ENCODE measurements at places on chromosomes 7 and 10.
A peak's percentile ranks its signal among the peaks of the same experiment; 100 is the strongest.

DNA sequence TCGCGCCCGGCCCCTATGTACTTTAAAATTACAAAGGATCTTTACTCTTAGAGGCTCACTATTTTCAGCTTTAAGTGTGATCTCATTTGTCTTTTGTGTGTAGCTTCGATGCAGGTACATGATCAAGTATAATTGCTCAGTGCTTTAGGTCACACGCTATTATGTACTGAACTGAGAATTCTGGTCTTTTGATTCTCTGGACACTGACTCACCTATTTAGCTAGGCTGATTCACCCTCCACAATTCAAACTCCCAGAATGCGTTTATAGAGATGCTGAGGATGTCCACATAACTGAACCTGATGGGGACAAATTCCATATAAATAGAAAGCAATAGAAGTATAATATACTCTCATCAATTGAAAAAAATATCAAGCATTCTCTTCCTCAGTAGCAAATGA lies 57.8 kb downstream of the PRKCQ start:
- DNase-seq: no peak

DNA sequence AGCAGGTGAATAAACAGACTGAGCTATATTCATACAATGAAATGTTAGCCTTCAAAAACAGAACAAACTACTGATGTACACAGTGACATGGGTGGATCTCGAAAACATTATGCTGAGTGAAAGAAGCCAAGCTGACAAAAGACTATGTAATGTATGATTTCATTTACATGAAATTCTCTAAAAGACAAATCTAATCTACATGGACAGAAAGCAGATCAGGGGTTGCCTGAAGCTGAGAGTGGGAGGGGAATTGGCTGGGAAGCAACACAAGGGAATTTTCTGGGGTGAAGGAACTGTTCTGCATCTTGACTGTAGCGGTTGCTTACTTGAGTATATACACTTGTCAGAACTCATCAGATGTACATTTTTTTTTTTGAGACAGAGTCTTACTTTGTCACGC lies 121.7 kb upstream of the SVIL start:
- DNase-seq: no peak

DNA sequence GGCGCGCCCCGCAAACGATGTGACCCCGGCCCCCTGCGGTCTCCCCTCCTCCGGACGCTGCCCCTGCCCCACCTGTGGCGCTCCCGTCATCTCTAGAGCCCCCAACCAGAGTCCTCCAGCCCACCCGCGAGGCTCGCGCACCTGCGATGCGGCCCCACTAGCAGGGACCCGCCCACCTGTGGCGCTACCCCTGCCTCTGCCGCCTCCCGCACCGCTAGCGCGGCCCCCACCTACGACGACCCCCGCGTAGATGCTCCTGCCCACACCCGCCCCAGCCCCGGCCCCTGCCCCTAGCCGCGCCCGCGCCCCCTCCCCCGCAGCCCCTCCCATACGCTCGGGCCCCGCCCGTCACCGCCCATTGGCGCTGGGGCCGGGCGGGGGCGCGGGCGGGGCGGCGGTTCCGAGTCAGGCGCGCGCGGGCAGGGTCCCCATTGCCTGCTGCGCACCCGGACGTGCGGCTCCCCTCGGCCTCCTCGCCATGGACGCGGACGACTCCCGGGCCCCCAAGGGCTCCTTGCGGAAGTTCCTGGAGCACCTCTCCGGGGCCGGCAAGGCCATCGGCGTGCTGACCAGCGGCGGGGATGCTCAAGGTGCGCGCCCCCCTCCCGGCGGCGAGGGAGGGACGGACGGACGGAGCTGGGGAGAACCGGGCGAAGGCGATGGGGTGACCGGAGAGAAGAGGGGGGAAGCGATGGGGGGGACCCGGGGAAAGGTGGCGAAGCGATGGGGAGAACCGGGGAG lies at the start of gene PFKP:
TSS of gene PFKP (plus strand) at position 431 of the 741 bp plus-strand sequence. CDS start at position 479, 48 bp downstream.
- DNase-seq: no peak

DNA sequence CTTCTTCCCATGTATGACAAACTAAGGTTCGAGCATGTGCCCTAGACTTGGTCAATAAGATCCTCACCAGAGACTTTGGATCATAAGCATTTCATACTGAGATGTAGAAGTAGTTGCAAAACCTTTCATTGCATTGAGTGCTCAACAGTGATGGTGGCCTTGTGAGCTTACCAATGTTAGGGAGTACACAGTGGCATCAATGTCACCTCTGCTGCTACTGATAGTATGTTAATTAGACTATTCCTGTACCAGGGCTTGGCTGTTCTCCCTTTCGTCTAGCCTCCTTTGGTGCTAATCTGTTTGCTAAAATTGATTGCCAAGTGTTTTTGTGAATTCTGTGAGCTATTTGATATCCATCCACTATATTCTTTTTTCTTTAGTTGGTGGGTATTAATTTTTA lies 264.5 kb upstream of the SEMA3C start:
- no peak for DNase-seq

GRCh38 chr10:2978111-2978510 lies 89.2 kb upstream of the PFKP start:
- DNase-seq: peak; percentile 75

GRCh38 chr10:4568731-4569130 lies 257.3 kb upstream of the AKR1E2 start:
- no peak for DNase-seq

DNA sequence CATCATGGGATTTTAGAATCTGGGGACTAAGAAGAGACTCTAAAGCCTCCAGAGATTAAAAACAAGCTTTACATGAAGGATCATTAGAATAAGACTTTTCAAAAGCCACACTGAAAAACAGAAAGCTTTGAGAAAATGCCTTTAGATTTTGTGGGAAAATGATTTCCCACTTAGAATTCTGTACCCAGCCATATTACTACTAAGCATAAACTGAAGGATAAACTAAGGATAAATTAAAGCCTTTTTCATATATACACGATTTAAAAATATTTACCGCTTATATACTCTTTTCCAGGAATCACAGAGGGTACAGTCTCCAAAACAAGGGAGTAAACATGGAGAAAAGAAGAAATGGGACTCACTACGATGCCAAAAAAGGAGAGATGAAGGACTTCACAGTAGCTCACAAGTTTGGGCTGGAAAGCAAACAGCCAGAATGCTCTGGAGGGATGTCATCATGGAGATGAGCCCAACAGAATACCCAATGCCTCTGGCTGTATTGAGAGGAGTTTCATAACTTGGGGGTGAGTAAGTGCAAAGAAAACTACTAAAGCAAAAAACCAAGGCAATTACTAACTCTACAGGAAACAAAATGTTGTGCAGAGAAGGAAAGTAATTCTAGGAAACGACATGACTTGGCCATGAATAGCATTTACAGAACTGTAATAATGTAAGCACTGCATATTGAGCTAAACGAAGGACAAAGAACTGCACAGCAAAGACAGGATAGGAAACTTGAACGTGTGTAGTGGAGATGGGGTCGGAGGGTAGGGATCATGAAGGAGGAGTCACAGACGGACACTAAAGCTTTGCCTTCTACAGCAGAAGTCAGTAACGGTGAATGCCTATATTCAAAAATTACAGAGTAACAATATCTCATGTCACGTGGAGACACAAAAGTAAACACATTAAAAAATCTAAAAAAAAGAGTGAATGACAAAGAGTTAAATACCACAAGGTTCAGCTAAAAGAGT lies 61.4 kb upstream of the ASAH2 start:
- DNase-seq: no peak

GRCh38 chr10:63137306-63137705 lies 4.2 kb downstream of the NRBF2 start:
- DNase-seq: no peak

- DNase-seq: no peak
Measured at GRCh38 chr7:49630513-49630912, 142.9 kb upstream of the VWC2 start.

GRCh38 chr10:70430493-70431445 lies 10.7 kb downstream of the NODAL start:
- peak; percentile 38 for DNase-seq

- DNase-seq: no peak
Measured at GRCh38 chr7:55561690-55562089, 10.6 kb downstream of the VOPP1 start.

DNA sequence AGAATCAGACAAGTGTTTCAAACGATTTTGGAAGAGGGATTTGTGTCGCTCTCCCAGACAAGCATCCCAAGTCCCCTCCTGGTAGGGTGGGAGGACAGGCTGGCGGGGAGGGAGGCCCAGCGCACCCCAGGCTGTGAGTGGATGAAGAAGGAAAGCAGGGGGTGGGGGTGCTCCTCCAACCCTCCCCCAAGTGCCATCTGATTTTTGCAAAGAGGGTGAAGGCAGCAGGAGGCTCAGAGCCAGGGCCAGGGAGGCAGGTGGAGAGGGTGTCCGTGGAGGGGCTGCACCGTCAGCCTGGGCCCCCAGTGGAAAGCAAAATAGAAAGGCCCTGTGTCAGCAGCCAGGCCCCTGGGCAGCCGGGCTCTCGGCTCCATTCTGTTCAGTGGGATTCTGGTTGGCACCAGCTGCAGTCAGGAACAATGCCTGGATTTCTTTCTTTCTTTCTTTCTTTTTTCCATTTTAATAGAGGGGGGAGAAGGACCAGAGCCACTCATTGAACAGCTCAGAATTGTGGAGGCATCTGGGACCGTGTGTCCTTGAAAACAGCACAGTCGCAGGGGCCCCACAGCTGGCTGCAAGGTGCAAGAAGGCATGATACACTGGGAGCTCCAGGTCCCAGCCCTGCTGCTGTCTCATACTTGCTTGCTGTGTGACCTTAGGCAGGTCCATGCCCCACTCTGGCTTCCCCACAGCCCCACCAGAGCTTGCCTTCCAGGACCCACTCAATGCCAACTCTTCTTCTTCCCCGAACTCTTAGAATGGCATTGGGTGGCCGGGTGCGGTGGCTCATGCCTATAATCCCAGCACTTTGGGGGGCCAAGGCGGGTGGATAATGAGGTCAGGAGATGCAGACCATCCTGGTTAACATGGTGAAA lies 7.1 kb upstream of the ZMIZ1 start:
- no peak for DNase-seq

DNA sequence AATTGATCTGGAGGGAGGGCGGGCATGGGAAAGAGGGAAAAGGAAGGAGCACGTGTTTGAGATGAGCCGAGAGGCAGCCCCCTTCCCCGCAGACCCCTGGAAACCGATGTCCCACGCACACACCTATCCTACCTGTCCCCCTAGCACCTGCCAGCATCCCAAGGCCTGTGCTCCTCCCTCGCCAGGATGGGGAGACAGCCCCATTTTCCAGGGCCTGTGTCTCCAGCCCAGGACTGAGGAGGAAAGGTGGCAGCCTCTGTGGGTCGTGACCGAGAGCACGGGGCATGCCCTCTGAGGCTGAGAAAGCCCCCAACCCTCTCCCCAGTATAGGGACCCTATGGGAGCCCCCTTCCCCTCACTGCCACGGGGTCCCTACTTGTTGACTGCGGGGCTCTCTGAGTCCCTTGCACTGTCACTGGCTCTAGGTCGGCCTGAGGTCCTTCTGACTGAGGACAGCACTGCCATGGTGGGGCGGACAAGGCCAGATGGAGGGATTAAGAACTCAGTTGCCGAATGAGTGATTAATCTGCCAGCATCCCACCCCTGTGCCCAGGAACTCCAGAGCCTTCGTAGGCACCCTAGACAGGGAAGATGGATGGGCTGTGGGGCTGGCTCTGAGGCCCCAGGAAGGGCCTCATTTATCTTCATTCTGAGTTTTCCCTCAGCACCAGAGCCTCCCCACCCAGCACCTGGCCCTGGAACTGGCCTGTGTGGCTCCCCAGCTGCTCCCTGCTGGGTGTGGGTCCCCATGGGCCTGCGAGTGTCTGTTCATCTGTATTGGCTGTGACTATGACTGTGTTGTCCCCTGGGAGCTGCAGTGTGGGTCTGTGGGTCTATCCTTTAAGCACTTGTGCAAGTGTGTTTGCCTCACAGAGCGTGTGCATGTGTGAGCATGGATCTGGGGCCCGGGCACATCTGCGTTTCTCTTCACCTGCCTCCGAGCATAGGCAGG lies 26.0 kb downstream of the CRHR2 start:
- no peak for DNase-seq

- no peak for DNase-seq
Measured at GRCh38 chr10:61628875-61629513, 33.7 kb upstream of the CABCOCO1 start.

DNA sequence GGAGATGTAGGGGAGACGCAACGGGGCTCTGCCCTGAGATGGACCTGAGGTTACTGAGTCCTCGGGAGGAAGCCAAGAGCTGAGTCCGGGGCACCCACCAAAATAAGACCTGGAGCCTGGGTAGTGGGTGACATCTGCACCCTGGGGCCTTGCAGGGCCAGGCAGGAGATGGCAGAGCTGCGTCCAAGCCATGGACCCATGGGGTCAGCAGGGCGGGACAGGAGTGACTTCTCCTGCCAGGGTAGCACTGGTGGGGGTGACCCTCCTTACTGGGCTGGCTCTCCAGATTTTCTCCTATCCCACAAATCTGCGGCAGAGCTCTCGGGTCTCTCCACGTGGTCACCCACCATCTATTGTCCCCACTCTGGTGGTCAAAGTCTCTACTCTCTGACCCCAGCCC lies 2.1 kb downstream of the GHRHR start:
- DNase-seq: no peak

DNA sequence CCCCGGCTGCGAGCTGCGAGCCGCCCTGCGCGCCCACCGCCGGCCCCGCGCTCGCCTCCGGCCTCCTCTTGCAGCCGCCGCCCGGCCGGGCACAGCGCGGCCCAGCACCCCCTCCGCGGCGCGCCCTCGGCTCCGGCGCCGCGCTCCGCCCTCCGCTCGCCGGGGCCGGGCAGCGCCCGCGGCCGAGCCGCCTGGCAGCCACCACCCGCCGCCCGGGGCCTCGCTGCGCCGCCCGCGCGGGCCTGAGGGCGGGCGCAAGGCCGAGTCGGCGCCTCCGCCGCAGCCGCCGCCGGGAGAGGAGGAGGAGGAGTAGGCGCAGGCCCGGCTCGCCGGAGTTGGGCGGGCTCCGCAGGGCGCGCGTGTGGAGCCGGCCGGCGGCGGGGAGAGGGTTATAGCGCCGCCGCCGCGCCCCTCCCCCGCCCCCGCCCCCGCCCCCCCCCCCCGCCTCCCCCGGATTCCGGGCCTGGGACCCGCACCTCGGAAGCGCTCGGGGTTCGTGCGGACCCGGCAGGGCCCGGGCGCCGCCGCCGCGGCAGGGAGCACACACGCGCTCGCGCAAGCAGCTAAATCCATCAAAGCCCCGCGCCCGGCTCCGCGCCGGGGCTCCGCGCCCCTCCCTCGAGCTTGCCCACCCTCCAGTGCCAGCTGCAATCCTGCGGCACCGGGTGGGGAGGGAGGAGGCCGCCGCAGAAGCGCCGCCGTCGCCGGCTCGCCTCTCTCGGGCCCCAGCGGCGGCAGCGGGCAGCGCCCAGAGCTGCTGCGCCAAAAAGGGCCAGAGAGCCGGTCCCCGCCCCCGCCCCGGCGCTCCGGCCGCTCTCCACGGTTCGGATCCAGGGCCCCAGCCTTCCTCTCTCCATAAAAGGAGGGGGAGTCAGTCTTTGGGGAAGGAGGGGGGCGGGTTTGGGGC lies at the start of gene PDGFA:
TSS of gene PDGFA (minus strand) at position 363 of the 907 bp plus-strand sequence. CDS start 845 bp downstream, outside the sequence.
- peak; percentile 36 for DNase-seq

- no peak for DNase-seq
Measured at GRCh38 chr10:35456153-35456720, 119.9 kb downstream of the CCNY start.

- no peak for DNase-seq
Measured at GRCh38 chr10:101777619-101778145, 1.8 kb upstream of the FGF8 start.

GRCh38 chr7:121541457-121541856 lies 145.3 kb upstream of the FAM3C start:
- no peak for DNase-seq

GRCh38 chr10:113035732-113036312 lies 85.8 kb downstream of the TCF7L2 start:
- DNase-seq: no peak
